HFFc6 (cell line): ENCODE measurements at places on chromosomes 2 and 18. TPM values are rescaled to one million over a fixed set of nuclear protein-coding genes. Genes with fewer than 3 reads are reported as not detected.

WNT10A gene
- not detected in 3 replicates for total RNA-seq

GRCh38 chr18:13369756-13370510, 151.4 kb downstream of the LDLRAD4 start:
- H3K4me1 ChIP-seq, result peaks cover under 1% of the 10 kb centered on the region; the same call in 1 of the 2 replicates
- H3K4me3 ChIP-seq, result no peak overlapping the region
- H3K36me3 ChIP-seq, result no peaks in the 10 kb centered on the region
- DNase-seq, result no peak
- no peak overlapping the region for H3K27ac ChIP-seq

DNA sequence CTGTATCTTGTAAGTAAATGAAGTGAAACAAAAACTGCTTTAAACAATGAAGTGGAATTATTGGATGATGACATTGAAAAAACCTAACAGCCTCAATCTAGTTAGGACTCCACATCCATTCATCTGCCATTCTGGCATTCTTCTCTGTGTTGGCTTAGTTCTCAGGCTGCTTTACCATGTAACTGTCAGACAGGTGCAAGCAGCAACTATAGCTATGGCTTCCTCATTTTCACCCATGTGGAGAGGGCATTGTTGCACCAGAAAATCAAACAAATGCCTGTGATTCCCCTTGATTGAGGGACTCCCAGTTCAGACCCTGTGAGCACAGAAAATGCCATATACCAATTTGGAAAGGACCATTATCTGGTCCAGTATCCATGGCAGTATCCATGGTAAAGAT, 129.5 kb upstream of the NYAP2 start:
- H3K4me3 ChIP-seq, result no peak overlapping the region
- no peaks in the 10 kb centered on the region for H3K36me3 ChIP-seq

GRCh38 chr2:193527146-193527545, 1332.4 kb upstream of the TMEFF2 start:
- no peak overlapping the region for H3K4me3 ChIP-seq

DNA sequence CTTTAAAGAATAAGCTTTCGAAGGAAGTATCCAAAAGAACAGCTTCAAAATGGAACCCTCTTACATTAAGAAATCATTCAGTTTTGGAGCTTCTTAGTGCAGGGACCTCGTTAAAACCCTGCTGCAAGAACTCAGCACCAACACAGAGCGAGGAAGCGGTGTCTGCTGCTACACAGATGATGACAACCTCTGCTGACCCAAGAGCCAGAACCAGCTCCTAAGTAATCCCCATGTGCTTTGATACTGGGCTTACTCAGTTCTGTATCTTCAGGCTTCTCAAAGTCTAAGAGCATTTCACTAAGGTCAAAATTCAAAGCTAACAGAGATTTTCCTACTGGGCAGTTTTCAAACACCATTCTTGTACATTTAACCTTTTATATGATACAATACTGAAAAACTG, 194.6 kb downstream of the STK39 start:
- H3K36me3 ChIP-seq, result no peaks in the 10 kb centered on the region
- no peaks in the 10 kb centered on the region for H3K4me1 ChIP-seq
- no peak for DNase-seq
- H3K4me3 ChIP-seq, result no peak overlapping the region
- H3K27me3 ChIP-seq, result no peaks in the 10 kb centered on the region

- H3K4me1 ChIP-seq, result no peaks in the 10 kb centered on the region; the same call in 1 of the 2 replicates
- H3K27me3 ChIP-seq, result peaks cover 8% of the 10 kb centered on the region
- H3K27ac ChIP-seq, result no peak overlapping the region
- H3K36me3 ChIP-seq, result no peaks in the 10 kb centered on the region
- no peak for DNase-seq
- H3K4me3 ChIP-seq, result no peak overlapping the region
Observed at GRCh38 chr2:164567335-164567989, 53.8 kb downstream of the GRB14 start.

GRCh38 chr2:28407131-28407975, 14.7 kb downstream of the FOSL2 start:
- peak overlapping the region; percentile 64 for H3K27ac ChIP-seq
- peaks cover 28% of the 10 kb centered on the region for H3K36me3 ChIP-seq
- H3K4me1 ChIP-seq, result peaks cover 35% of the 10 kb centered on the region
- DNase-seq, result no peak
- peaks cover 9% of the 10 kb centered on the region for H3K27me3 ChIP-seq

ELOA2 gene
- not detected in 2 replicates for total RNA-seq

RUFY4 gene
- not detected in 3 replicates for total RNA-seq
